Activated T-cell treated with anti-CD3 and anti-CD28 coated beads, Interleukin-2, amount 50 U/mL, for 72 hours (primary cell): ENCODE measurements at places on chromosomes 16 and 17. TPM values are rescaled to one million over a fixed set of nuclear protein-coding genes. Genes with fewer than 3 reads are reported as not detected.

DNA sequence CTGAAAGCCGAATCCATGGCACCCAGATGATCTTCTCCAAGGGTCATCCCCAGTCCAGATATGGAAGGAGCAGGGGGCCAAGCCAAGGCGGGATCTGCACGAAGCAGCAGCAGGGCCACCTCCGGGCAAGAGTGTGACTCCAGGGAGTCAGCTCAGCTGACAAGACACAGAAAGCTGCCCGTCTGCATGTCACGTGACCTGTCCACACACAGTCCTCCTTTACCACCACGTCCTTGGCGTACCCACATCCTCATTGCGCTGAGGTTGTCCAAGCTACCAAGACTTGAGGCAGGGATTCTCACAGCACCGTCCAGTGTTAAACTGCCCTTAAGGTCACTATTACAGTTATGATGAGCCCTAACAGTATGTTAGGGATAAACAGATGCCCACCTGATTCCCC is 11.3 kb upstream of the CYTH1 start:
- no peak for DNase-seq

TNFSF13 gene
- total RNA-seq: 4.3 TPM

KRT39 gene
- total RNA-seq: not detected

CNGB1 gene
- not detected for total RNA-seq

SPATA32 gene
- 1.4 TPM for total RNA-seq
